ENCODE measurements at places on chromosomes 6 and 20.

DNA sequence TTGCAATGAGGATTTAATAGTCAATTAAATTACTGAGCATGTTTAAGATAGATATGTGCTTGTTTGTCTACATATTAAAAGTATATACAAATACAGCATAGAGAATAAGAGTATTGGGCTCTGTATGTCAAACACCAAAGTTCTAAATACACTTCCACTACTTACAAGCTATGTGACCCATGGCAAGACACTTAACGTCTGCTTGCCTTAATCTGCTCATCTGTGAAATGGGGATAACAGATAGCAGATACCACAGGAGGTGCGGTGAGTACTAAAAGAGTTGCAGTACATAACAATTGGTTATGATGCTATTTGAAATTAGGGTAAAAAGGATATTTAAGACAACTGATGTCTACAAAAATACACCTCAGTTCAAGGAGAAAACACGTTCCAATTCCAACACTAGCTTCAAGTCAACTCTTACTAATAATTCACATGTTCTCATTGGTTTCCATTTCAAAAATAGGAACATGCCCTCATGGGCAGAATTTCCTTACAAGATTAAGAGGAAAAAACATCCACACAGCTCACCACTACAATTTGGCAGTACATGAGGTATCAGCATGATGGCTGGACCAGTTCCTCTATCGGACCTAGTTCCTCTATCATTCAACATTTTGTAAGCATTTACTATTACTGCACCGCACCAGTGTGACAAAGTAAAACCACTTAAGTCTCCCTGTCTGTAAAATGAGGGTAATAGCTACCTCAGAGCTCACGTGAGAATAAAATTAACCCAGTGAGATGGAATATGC is 101.1 kb downstream of the SMLR1 start:
- no peak for DNase-seq

DNA sequence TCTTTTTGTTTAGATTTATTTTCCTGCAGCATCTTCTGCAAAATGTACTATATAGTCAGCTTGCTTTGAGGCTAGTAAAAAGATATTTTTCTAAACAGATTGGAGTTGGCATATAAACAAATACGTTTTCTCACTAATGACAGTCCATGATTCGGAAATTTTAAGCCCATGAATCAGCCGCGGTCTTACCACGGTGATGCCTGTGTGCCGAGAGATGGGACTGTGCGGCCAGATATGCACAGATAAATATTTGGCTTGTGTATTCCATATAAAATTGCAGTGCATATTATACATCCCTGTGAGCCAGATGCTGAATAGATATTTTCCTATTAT is 3.2 kb downstream of the FOXC1 start:
- no peak for DNase-seq

GRCh38 chr6:139895205-139895793 is 520.9 kb upstream of the CITED2 start:
- DNase-seq = no peak

DNA sequence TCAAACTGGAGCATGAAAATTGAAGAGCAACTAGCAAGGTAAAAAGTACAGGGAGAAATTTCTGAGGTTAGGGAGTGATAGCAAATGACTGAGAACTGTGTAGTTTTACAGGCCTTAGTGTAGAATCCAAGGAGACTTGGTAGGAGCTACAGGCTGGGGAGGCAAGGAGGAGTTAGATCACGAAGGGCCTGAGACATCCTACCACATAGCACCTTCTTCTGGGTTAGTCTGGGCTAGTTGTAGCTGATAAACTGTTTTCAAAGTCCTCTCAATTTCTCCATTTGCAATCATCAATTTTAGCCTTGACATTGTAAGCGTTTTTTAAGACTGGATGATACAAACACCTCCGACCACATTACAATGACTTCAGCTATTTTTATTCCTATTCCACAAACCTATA is 209.7 kb downstream of the TMEM200A start:
- no peak for DNase-seq

DNA sequence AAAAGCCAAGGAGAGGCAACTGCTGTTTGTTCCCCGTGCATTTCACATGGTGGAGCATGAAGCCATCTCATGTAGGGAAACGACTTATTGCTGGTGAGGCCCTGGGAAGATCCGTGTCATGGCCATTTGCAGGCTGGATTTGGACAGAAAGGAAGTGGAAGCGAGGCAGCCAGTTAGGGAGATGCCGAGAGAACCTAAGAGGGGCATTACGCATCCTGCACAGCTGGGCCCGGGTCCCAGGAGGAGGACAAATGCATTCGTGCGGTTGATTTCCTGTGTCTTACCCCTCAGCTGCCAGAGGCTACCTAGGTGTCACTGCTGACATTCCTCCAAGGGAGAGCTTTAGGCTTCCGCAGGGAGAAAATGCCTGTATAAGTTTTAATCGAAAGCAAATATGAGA is 316.2 kb upstream of the CDYL start:
- no peak for DNase-seq

- no peak for DNase-seq
Measured at GRCh38 chr20:17129089-17129488, 97.8 kb upstream of the PCSK2 start.

GRCh38 chr6:111110036-111110435 is 22.7 kb downstream of the SLC16A10 start:
- no peak for DNase-seq

- DNase-seq = no peak
Measured at GRCh38 chr6:95693108-95693507, 115.8 kb downstream of the MANEA start.

GRCh38 chr6:49951926-49952325 is 12.0 kb downstream of the DEFB114 start:
- DNase-seq = no peak

DNA sequence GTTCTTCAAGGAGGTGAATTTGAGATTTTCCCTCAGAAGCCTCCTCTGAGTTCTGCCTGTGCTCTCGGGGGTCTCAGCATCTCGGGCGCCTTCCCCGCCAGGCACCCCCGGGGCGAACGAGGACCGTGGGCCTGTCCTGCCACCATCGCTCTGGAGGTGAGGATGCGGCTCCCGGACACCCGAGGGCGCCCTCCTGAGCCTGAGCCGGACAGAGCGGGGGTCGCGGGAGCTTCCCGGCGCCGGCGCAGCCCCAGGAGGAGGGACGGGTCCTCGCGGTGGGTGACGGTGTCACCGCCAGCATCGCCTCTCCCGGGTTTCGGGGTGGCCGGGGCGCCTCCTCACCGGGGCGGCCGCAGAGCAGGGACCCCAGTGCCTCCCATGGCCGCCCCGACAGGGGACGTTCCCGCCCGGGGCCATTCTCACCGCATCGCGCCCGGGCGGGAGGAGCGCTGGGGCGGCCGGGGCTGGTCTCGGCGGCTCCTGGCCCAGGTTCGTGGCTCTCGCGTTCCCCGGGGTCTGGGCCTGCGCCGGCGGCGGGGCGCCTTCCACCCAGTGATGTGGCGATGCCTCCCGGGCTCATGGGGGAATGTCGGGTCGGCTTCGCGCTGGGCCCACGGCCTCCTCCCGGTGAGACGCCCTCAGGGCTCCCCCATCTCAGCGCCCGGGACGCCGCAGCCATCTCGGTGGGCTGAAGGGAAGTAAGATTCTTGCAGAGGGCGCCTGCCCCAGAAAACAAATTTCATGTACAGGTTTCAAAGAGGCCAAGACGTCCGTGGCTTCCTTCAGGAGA is 210.5 kb downstream of the ERMARD start:
- no peak for DNase-seq

- DNase-seq = no peak
Measured at GRCh38 chr6:52089758-52090348, 2.4 kb upstream of the PKHD1 start.

GRCh38 chr20:49306903-49307620 is 29.2 kb upstream of the ZNFX1 start:
- peak; percentile 39 for DNase-seq

DNA sequence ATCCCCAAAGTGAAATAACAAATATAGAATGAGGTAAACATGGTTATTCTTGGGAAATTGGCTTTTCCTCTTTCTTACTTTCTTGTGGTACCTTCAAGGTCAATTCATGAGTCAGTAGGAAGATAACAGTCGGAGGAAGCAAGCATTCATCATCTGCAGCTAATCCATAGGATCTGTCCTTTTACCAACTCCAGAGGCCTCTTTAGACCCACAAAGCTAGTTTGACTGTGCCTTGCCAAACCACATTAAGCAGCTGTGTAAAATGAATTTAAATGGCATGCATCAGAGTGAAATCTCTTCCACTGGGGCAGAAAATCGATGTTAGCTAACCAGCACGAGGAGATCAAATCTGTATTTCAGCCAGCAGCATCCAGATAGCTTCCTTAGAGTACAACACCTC is 171.3 kb downstream of the TMEM242 start:
- DNase-seq = no peak

GRCh38 chr6:36805917-36806316 is 33.3 kb downstream of the CPNE5 start:
- no peak for DNase-seq

- no peak for DNase-seq
Measured at GRCh38 chr20:10747019-10747418, 73.2 kb upstream of the JAG1 start.

DNA sequence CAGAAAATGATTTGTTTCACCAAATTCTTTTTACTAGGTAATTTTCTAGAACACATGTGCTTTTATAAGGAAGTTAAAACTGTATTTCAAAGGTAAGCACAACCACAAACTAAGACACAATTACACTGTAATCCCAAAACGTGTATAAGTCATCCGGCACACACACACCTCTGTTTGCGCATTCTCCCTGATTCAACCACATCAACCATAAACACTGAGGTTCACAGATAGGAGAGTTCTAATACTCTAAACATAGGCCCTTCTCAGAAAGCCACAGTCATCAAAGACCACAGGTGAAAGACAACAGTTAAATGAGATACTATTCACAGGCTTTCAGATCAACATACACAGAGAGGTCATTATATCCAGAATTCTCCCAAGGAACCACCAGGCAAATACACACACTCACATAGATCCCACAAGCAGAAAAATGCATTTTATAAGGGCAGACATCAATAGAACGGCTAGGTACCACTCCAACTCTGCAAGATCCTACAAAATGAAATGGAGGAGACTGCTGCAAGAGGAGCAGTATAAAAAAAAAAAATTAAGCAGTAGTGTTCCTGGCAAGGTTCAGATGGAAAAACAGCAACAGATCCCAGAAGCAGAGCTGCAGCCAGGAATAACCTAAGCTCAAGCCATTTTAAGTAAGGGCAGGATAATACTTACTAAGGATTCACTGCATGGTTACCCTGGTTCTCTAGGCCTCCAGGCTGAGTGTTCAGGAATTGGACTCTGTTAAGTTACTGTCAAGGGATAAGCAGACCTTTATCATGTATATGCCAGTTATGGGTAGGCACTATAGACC is 6.6 kb upstream of the FBXO9 start:
- no peak for DNase-seq

DNA sequence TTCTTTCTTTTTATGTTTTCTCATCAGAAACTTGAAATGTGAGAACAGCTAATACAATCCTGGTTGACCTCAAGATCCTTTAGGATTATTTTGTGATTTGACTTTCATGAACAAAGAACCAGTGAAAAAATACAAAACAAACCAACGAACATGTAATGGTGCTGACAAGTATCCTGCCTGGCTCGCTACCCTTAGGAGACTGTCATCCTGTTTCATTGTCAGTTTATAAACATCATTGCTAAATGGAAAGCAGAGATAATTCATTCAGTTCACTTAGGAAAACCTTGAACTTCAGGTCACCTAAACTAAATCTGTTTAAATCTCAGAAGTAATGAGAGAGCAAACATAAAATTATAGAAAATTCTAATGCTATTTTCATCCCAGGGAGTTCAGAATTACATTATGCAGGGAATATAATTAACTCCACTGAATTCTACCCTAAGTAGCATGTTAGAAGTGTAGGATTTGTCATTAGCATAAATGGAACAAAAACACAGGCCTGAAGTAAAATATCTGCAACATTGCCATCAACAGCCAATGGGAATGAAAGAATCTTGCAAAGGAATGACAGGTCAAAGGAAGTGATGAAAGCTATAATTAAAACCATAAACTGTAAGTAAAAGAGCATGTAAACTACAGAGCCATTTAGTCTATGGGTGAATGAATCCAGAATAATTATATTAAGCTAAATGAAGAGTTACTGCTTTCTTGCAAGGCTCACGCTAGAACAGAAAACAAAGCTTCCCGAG is 401.2 kb upstream of the MANEA start:
- DNase-seq = no peak

DNA sequence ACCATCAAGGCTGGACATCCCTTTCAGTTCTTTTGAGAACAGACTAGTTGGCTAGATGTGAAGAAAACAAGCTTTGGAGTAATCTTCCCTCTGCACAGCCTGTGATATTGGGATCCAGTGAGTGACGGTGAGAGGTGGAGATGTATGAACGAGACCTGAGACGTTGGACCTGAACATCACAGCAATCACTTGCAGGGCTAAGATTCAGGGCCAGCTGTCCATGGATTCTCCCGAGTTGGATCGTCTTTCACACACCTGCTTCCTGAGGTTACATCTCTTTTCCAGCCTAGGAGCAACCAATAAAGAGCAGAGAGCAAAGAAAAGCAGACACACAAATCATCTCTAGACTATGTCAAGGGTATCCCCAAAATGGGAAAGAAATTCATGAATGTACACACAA is 30.0 kb upstream of the TMEM14A start:
- DNase-seq = no peak

DNA sequence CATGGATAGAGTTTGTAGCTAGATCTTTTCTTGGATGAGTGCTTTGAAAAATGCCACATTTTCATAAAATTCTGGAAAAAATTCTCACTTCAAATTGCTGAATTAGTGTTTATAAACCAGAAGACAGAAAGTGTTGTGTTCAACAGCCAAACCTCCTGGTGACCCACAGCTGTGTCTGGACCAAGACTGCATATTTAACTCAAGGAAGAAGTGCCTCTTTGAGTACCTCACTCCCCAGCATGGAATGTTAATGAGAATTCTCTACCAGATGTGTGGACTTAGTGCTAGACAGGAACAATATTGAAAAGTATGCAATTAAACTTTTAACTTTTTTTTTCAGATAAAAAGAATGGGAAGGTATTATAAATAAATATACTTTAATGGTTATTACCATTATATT is 609.3 kb downstream of the COL12A1 start:
- no peak for DNase-seq

DNA sequence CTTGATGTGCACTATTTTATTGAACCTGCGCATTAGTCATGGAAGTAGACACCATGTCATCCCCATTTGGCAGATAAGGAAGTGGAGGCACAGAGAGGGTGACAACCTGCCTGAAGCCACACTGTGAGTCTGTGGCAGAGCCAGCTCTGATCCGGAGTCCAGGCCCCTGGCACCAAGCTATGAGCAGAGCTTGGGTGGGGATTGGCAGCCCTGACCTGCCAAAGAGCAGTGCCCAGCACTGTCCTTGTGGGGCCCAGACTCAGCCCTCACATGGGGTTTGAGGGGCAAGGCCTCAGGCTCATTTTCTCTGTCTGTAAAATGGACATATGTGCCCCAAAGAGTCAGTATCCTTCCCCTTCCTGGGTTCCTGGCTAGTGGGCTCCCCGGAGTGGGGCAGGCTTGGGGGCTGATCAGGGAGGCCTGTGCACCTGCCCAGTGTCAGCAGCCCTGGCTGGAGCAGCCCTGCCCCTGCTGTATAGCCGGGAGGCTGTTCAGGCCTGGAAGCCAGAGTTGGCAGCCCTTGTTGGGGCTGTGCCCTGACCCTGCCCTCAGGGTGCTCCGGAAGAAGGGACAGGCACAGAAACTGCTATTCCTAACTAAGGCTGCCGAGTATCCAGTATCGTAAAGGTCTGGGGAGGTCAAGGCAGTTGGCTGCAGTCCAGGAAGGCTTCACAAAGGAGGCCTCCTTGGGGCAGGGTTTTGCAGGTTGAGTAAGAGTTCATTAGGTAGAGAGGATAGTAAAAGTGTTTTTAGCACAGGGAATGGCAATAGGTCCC is 38.7 kb downstream of the TGM2 start:
- DNase-seq = no peak
